Fibroblast of skin of left quadriceps (primary cell): ENCODE measurements at places on chromosomes 6 and 20.
A peak's percentile ranks its signal among the peaks of the same experiment; 100 is the strongest.

- DNase-seq, result no peak
Observed at GRCh38 chr6:1609041-1609647, 571 bp upstream of the FOXC1 start.

- no peak for DNase-seq
Observed at GRCh38 chr6:159929819-159930218, 39.0 kb downstream of the MAS1 start.

- no peak for DNase-seq
Observed at GRCh38 chr6:64896939-64897338, 810.1 kb downstream of the EYS start.

DNA sequence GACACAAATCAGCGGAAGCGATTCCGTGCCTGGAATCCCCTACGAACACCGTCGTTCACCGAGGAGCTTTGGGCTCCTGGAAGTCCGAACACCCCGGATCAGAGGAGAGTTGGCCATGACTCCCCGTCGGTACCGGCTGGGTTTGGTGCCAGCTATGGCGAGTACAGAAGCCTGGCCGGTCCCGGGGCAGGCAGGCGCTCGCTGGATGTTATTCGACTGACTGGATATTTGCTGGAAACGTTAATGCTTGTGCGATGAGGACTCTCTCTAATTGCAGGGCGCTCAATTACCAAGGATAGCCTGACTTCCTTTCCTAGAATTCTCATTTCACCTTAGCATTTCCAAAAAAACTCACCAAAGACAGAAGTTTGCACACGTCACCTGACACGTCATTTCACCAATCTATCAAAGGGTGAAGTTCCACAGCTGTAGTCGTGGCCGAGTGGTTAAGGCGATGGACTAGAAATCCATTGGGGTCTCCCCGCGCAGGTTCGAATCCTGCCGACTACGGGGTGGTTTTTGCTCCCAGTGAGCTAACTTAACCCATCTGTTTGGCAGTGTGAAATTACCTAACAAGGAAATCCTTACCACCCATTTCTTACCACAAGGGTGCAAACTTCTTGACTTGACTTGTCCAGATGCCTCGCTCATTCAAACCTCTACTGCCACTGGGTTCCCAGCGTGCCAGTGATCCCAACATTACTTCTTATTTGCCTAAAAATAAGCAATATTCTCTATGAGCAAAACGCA, 22.7 kb upstream of the ZNF184 start:
- peak; percentile 51 for DNase-seq

DNA sequence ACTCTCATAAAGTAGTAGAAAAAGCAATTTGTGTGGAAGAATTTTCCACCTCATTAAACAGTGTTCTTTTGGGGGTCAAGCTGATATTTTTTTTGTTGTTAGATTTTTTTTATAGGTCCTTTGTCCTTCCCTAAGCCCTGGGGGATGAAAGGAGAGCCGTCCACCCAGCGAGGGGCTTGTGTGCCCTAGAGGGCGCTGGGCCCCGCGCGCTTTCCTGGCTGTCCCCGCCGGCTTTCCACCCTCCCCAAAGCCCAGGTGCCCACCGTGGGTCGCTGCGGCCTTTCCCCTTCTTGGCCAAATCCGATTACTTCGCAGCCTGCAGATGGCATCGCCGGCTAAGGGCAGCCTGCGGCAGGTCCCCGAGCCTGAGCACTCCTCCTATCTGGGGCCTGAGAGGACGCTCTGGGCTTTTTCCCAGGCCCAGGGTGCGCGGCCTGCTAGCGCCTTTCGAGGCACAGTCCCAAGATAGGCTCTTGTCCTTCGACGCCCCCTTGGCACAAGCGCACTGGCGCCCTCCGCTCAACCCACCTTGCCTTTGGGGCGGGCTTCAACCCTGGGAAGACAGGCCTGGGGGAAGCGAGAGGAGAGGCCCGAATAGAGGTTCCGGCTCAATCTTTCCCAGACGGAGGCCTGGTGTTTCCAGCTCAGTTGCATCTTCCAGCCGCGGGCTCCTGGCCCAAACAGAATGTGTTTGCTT, 33.6 kb downstream of the TFAP2A start:
- DNase-seq, result no peak

DNA sequence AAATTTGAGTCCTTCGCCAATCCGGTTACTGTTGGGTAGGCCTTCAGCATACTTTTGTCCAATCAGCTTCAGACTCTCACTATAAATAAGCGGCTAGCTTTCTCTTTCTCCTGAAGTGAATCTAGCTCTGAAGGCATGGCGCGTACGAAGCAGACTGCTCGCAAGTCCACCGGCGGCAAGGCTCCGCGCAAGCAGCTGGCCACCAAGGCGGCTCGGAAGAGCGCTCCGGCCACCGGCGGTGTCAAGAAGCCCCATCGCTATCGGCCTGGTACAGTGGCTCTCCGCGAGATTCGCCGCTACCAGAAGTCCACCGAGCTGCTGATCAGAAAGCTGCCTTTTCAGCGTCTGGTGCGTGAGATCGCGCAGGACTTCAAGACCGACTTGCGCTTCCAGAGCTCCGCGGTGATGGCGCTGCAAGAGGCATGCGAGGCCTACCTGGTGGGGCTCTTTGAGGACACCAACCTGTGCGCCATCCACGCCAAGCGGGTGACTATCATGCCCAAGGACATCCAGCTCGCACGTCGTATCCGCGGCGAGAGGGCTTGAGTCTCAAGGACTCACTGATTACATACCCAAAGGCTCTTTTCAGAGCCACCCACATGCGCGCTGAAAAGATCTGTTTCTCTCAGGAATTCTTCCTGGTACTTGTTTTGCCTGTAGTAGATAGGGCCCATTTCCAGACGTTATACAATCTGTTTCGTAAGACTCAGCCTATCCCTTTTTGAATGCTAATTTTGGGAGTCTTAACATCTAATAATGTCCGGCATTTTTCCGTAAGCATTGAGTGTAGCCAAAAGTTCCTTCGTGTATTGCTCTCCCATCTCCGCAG, 102.0 kb downstream of the OR2B2 start:
- DNase-seq, result peak; percentile 95

GRCh38 chr6:25253351-25253750, 25.8 kb upstream of the CARMIL1 start:
- no peak for DNase-seq

GRCh38 chr6:125183391-125183790, 29.8 kb downstream of the TPD52L1 start:
- no peak for DNase-seq

- DNase-seq, result no peak
Observed at GRCh38 chr6:170052991-170053821, 237.7 kb downstream of the DLL1 start.

GRCh38 chr20:1225783-1226654, at the start of gene RAD21L1:
RAD21L1 (plus strand) TSS chr20:1226044; CDS start chr20:1228454, 2,410 bp downstream.
- peak; percentile 34 for DNase-seq

DNA sequence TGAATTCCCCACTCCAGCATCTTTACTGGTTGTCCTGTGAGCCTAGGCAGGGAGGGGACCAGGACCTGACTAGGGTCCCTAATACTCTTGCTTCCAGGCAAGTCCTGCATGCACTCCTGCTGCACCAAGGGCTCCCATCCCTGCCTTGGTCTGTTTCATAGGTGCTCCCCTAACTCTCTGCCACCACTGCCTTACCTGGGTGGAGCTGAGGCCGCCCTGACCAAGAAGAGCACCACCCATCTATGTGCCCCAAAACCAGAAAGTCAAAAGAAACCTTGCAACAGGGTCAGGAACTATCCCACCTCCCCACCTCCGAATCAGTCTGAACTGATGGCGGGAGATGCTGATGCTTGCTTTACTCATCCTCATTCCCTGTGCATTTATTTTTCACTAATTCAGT, 23.6 kb downstream of the HLA-G start:
- DNase-seq, result no peak

GRCh38 chr6:44110966-44111365, 16.3 kb downstream of the MRPL14 start:
- DNase-seq, result no peak

GRCh38 chr20:1674361-1674760, 16.8 kb upstream of the SIRPG start:
- DNase-seq, result no peak

DNA sequence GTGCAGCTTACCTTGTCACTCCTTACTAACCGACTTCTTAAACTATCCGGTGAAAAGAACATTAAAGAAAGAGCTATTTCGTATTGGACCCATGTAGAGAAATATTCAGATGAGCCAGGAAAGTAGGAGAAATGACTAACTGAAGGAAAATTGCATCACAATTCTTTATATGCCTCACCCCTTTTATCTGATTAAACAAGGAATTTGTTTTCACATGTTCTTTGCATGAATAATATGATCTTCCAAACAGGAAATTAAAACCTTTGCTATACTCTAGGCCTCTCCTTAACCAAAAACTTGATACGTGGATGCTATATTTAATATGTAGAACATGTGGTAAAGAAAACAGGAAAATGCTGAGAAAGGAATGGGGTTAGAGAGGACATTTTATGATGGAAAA, 41.9 kb upstream of the LRRC1 start:
- peak; percentile 62 for DNase-seq

DNA sequence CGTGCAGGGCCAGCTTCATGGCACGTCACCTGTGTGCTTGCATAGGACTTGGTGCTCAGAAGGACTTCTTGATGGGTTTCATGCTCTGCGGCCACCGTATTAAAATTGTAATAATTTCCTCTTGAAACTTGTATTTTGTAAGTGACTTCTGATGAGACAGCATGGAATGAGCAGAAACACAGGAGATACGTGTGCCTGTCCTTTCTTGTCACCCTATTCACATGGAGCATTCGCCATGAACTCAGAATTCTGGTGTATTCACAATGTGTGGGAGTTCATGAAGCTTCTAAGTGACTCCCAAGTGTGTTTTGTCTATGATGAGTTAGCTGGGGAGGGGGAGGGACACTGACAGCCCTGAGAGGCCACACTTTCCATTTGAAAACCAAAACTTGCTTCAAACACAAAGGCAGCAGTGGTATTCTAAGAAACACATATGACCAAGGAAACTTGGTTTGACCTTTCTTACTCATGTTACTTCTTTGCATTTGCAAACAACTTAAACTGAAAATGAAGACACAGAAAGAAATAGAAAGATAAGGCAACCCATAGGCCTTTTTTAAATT, 92.1 kb upstream of the NEDD9 start:
- DNase-seq, result no peak

GRCh38 chr6:11798096-11798495, 19.5 kb upstream of the ADTRP start:
- no peak for DNase-seq

DNA sequence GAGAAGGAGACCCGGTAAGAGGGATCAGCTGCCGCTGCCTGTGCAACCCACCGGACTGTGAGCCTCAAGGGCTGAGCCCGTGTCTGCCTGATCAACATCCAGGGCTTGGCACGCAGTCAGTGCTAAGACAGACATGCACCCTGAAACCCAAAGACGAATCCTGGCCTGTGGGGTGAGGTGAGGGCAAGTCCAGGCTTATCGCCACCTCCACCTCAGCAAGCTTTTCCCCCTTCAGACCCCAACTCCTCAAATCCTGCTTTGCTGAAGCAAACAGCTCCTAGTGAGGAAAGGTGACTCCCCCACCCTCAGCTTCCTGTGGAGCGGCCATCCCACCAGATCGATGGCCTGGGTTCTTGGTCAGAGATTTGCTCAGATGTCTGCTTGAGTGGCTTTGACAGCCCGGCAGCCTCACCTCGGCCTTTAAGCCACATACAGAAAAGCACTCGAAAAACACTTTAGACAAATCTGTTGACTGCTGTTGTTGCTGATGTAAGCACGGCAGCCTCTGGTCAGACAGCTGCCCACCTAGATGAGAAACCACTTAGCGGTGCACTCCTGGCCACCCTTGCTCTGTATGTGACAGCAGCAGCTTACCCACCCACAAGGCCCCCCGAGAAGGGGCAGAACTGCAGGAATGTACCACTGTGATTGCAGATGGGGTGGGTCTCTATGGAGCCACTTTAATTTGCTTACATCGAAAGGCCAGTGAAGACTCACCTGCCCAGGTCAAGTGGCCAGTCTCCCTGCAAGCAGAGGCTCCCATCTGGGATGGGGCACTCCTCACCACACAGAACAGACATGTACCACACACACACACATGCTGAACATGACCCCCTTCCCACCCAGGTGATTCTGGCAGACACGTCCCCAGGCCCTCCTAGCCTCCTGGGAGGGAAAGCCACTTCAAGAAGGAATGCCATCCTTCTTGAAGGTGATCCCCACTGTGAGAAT, 14.8 kb downstream of the MTCH1 start:
- DNase-seq, result no peak

DNA sequence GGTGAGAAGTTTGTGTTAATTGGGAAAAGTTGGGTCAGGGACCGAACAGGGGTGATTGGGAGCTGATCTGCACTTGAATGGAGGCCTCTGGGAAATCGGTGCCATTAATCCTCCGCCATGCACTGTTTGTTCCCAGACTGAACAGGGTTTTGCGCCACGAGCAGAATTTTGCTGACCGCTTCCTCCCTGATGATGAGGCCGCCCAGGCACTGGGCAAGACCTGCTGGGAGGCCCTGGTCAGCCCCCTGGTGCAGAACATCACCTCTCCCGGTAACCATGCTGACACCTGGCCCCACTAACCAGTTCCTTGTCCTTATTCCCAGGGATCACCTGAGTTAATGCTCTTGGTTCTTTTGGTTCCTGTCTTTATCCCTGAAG, 21.7 kb downstream of the CUL9 start:
- DNase-seq, result no peak

- DNase-seq, result no peak
Observed at GRCh38 chr6:151537556-151537955, 43.7 kb downstream of the CCDC170 start.

DNA sequence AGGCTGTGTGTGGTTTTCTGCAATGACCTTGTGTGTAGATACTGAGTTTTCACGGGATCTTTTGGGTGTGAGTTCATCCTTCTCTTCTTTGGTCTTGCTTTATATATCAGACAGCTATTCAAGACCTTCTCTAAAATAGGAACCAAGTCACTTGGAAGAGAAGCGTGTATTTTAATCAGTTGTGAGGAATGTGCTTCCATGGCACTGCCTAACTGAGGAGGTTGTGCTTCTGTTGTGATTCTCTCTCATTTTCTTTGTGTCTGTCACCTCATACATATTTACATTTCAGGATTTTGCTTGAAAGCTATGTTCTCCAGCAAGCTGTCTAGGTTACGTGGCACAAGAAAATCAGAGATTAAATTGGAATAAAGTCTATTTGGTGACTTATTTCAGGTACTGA, 428.7 kb downstream of the QKI start:
- DNase-seq, result no peak
